Panc1 (cell line): ENCODE measurements at places on chromosomes 11 and 22. TPM values are rescaled to one million over a fixed set of nuclear protein-coding genes. Genes with fewer than 3 reads are reported as not detected.

Gene ART1
- total RNA-seq, result not detected

Gene TMEM218
- 26.8 TPM for total RNA-seq

Gene TRIM51
- total RNA-seq, result not detected

Gene IRAG1
- 0.21 TPM for total RNA-seq

Gene TMA7B
- total RNA-seq, result not detected

Gene SCUBE2
- total RNA-seq, result 2.8 TPM

Gene WNT11
- 1.1 TPM for total RNA-seq

DNA sequence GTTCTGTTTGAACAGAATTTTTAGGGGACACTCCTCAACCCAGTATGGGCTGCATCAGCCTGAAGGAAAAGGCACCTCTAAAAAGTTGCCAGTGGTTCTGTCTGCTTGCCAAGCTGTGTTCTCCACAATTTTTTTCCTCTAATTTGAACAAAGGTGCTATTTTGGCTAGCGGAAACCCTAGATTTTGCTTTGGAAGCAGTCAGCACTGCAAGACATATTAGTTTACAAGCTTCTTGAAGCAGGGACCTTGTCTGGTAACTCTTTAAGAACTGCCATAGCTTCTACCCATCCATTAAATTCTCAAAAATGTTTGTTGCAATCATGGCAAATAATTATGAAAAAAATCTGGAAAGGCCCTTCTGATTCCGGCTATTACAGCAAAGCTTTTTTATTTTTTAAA lies 75.6 kb upstream of the HEPHL1 start:
- DNase-seq, result no peak

DNA sequence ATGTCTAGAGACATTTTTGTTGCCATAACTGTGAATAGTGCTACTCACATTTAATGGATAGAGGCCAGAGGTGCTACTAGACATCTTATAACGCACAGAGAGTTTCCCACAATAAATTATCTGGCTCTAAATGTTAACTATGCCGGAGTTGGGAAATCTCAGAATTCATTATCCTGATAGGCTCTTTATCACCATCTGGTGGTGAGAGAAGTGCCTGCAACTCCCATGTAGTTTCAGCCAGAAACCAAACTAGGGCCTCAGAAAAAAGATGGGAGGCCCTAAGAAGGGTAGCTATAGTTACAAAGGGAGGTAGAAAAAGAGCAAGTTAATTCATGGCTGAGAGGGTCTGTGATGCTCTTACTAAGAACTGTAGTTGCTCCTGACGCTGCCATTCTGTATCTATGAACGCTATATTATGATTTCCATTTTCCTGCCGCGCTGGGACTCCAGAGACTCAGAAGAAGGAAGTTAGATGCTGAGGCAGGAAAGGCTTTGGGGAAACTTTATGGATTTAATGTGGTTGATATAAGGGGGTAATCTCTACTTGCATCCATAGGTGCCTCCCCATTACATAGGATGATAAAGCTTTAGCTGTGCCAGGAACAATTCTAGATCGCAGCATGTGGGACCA lies 22.9 kb upstream of the MRPL17 start:
- no peak for DNase-seq

DNA sequence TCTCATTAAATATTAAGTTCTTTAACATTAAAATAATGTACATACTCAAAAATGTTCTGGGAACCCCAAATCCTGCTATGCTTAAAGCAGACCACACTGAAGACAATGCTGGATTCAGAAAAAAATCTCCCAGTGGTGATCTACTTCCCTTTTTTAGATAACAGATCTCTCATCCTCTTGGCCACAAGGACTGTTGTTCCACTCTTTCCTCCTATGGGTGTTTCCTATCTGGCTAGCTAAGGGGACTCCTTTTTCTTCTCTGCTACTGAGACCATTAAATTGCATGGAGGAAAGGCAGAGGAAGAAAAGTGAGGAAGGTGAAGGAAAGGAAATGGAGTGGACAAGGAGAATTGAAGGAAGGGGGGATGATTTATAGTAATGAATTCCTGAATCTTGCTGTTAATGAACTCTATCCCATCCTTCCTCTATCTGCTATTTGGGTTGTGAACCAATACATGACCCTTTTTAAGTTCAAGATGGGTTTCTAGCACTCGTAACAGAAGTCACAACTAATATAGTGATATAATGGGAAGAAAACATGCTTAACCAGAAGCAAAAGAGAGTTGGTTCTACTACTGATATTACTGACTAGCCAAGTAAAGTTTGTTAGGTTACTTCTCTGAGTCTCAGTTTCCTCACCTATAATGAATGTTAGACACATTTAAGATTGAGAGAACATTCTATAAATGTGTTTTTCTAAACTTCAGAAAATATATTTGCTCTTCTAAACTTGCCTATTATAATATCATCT lies 53.2 kb downstream of the PIK3C2A start:
- DNase-seq, result no peak

DNA sequence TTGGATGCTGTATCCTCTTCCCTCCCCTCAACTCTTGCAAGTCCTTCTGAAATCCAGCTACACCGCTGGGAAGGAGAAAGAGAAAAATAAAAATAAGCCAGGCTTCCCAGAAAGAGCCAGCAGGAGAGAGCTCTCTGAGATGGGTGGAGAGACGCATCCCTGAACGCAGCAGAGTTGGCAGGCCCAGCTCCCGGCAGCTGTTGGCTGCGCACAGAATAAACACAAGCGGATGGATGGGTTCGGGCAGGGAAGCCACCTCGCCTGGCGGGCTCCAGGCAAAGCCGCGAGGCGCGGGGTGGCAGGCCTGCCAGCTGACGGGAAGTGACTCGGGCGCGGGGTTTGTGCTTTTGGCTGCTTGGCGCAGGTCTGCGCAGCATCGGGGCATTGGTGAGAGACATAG lies 537.7 kb downstream of the MIAT start:
- no peak for DNase-seq

DNA sequence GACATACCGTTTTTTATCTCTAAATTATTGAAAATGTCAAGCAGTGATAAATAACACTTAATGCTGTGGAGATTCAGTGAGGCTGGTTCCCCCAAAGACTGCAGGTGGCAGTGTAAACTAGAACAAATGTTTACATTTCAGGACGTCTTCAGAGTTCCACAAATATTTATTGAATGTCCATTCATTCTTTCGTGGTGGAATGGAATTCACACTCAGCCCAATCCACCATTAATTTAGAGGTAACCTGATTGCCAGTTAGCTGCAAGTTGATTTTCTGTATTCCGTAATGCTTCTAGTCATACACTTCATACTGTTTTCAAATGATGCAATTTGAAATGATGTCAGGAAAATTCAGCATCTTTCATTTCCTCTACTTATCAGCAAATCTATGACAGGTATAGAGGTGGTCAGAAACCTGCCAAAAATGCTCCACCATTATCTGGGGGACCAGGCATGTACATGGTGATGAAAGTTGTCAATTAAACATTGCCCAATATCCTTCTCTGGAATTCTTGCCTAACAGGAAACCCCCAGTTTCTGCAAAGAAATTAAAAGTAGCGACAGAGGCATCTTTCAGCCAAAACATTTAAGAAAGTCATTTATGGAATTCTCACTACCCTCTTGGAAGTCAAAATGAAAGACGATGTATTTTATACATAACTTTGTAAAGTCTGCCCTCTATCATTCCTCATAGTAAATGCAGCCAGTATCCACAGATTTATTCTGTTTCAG lies 94.3 kb upstream of the BMAL1 start:
- peak; percentile 24 for DNase-seq

DNA sequence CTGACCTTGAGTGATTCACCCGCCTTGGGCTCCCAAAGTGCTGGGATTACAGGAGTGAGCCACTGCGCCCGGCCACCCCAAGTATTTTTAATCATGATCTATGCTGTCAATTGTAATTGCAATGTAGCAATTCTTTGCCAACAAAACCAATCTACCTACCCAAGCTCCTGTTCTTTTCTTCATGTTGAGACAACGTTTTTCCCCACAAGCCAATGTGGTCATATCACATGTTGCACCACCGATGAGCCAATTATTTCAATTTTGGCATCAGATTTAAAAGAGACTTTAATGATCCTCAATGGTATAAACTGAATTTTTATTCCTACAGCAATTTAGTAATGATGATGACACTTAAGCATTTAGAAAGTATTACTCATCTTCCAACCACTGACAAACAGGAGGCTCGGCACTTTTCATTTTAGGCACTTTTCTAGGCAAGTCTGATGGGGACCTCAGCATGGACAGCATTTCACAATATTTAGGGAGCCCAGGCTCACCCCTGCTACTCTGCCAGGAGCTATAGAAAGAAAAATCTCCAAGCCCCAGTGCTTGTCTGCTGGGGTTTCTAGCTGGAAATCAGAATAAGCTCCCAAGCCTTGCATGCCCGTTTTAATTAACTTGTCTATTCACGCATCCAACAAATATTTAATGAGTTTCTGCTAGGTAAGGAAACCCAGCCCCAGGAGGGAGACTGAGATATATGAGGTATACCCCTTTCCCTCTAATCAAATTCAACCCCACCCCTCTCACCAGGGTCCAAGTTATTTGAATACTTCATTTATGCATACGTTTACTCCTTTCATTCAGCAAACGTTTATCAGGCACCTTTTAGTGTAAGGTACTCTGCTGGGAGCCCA lies 291.4 kb downstream of the ST3GAL4 start:
- DNase-seq, result no peak

DNA sequence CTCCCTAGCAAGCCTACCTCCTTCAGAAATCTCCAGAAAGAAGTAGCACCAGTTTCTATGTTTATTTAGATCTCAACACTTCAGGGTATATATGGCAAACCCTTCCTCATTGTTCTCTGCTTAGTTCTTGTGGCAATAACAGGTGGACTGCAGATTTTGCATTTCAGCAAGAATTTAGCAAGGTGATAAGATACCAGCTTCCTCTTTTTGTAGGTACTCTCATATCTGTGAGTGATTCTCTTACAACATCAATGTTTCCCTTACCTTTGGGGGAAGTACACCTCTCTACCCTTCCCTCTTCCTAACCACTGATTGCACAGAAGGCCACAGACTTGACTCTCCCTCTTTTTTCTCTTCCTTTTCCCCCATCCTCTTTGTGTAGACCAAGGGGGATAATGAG lies 230.9 kb upstream of the SESN3 start:
- DNase-seq, result no peak

GRCh38 chr11:103936059-103936458 lies 100.4 kb upstream of the DDI1 start:
- DNase-seq, result no peak

GRCh38 chr11:36142439-36142838 lies 146.8 kb downstream of the COMMD9 start:
- DNase-seq, result no peak

- no peak for DNase-seq
These were observed 16.6 kb downstream of the YPEL1 start for GRCh38 chr22:21719024-21719423.

GRCh38 chr11:132910011-132910760 lies 622.1 kb downstream of the OPCML start:
- DNase-seq, result no peak

DNA sequence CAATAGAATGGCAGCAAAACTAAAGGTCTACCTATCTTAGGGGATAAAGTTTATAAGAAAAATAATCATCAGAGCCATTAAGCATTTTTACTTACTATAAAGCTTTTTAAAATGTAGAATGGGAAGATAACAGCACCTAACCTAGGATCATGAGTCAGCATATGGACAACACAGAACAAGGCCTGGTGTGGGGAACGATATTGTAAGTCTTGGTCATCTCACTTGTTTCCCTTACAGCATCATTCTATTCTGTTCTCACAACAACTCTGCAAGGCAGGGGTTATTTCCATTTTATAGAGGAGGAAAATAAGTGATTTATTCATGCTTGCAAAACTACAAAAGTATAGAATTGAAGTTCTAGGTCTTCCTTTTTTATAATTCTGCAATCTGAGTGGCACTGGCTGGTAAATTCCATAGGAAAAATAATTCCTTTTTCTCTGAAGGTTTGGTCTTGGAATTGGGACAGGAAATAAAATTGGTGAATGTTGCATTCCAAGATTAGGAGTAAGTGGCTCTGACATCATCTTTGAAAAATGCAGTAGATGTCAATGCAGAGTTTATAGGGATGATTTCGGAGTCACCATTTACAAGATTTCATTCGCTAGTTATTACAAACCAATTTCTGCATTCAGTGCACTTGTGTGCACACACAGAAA lies 423.0 kb downstream of the DYNC2H1 start:
- no peak for DNase-seq

- no peak for DNase-seq
These were observed 8.3 kb downstream of the MUC6 start for GRCh38 chr11:1028291-1028540.

- DNase-seq, result no peak
These were observed 15.8 kb downstream of the TOLLIP start for GRCh38 chr11:1293619-1294015.

- no peak for DNase-seq
These were observed 202.8 kb upstream of the MTNR1B start for GRCh38 chr11:92766698-92767097.

GRCh38 chr11:114317787-114318137 lies 21.6 kb downstream of the NNMT start:
- DNase-seq, result no peak

GRCh38 chr22:22721681-22722354 lies 77.4 kb downstream of the GGTLC2 start:
- DNase-seq, result no peak

- no peak for DNase-seq
These were observed 28.4 kb upstream of the CRTAM start for GRCh38 chr11:122809866-122810265.

GRCh38 chr22:17266251-17266971 lies 47.2 kb upstream of the ADA2 start:
- no peak for DNase-seq

- DNase-seq, result no peak
These were observed 289.9 kb downstream of the TENM4 start for GRCh38 chr11:79150966-79151365.

DNA sequence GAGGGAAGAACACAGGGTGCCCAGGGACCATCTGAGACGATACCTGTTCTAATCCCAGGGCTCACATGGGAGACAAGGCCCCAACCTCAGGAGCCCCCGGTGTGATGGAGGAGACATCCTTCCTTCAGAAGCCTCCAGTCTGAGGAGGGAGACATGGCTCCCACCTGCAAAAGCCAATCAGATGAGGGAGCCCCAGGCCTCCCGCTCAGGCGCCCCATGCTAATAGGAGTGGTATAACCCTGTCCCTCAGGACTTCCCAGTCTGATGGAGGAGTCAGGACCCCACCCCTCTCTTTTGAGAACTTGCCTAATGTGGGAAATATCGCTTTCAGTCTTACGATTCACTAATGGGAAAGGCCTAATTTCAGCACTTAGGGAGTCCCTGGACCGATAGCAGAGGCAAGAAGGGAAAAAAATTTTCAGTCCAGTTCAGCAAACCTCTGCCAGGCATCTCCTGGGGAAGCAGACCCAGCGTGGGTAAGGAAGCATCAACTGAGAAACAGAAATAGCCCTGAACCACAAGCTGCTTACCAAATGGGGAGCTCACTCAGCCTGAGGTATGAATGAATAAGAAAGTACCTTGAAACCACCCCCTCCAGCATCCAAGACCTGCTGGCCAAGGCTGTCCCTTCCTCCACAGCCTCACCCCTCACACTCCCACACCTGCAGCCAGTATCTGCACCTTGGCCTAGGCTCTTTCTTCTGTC lies 5.9 kb downstream of the ARRB1 start:
- DNase-seq, result no peak
